Endothelial cell (in vitro differentiated cells): ENCODE measurements at places on chromosomes 5 and 9.

GRCh38 chr9:101372327-101373118, 12.3 kb downstream of the BAAT start:
- no peak for DNase-seq

DNA sequence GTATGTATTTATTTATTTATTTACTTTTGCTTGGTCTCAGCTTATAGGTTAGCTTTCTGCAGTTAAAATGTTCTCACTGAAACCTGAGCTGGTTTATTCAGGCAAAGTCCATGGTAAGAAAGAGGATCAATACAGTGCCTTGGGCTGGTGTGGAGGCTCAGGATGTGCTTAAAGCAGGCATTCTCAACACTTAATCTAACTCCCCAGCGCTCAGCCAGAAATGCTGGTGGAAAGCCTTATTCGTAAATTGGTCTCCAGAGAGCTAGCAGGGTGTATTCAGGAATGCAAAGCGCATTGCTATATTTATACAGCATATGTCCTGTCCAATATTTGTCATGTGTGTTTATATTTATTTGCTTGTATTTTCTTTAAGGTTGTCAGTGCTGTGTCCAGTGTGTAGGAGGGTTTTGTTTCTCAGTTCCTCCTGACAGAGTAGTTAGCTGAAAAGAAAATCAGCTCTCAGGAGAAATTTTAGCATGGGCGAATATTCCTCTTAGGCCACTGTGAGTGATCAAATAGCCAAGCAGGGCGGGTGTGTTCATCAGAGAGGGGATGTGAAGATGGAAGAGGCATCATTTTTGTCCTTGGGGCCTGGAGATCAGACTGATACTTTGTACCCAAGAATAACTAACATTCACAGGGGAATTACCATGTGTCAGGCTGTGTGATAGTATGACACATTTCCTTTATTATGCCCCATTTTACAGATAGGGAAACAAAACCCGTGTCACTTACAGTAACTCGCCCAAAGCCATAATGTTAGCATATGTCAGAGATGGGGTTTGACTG, 65.8 kb downstream of the DOCK2 start:
- no peak for DNase-seq

DNA sequence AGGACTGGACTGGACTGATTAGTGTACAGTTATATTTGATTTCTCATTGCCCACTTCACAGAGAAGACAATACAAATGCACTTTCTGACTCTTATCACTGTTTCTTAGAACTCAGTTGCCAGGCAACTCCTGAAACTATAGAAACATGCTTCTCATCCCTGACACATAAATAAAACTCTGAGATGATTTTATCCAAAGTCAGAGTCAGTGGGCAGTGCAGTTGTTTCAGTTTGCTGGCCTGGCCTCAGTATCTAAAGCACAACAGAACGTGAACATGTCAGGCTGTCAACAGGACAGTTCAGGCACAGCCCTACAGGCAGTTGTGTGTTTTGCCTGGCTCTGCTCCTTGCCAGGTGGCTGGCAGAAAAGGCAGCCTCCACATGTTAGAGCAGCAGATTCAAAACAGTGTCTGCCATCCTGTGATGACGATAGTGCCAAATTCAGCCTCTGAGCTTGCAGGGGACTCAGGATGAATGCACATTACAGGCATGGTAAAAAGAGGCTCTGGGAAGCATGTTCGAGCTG, 65.1 kb upstream of the CCDC152 start:
- DNase-seq, result peak; percentile 4

DNA sequence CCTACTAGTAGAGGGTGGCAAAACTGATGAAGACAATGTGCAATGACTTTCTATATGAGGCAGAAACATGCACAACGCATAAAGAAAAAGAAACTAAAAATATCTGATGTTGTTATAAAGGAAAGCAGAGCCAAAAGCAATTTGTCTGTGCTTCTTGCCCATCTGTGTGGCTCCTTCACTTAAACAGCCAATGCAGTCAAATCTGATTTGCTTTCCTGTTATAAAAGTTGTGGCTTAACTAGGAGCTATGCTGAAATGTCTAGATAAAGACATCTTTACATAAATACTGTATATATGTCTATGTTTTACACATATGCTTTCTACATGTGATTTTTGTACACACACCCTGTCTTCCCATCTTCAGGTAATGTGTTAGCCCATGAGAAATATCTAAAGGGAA, 508.2 kb downstream of the CETN3 start:
- no peak for DNase-seq

GRCh38 chr9:129258823-129259301, 80.8 kb upstream of the IER5L start:
- no peak for DNase-seq

DNA sequence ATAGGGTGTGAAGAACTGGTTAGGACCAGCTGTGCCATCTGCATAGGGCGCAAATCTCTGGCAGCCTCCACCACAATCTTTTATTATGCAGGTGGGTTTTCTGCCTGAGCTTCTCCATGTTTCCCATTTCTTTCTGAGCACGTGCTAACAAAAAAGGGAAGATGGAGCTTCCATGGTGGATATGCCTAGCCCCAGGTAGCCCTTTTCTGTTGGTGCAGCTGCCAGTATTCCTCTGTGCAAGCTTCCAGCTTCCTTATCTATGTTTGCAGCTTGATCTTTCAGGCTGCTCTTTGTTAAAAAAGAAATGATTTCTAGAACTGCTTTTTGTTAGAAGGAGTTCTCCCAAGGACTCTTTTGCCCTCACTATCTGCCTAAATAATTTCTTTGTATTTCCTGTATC, 95.0 kb upstream of the EPB41L4A start:
- no peak for DNase-seq

GRCh38 chr5:33324667-33325307, 116.0 kb upstream of the TARS1 start:
- DNase-seq, result no peak

- DNase-seq, result no peak
Observed at GRCh38 chr9:93059011-93059714, 662 bp downstream of the SUSD3 start.

GRCh38 chr9:72465593-72465984, 55.8 kb upstream of the TMC1 start:
- DNase-seq, result no peak

DNA sequence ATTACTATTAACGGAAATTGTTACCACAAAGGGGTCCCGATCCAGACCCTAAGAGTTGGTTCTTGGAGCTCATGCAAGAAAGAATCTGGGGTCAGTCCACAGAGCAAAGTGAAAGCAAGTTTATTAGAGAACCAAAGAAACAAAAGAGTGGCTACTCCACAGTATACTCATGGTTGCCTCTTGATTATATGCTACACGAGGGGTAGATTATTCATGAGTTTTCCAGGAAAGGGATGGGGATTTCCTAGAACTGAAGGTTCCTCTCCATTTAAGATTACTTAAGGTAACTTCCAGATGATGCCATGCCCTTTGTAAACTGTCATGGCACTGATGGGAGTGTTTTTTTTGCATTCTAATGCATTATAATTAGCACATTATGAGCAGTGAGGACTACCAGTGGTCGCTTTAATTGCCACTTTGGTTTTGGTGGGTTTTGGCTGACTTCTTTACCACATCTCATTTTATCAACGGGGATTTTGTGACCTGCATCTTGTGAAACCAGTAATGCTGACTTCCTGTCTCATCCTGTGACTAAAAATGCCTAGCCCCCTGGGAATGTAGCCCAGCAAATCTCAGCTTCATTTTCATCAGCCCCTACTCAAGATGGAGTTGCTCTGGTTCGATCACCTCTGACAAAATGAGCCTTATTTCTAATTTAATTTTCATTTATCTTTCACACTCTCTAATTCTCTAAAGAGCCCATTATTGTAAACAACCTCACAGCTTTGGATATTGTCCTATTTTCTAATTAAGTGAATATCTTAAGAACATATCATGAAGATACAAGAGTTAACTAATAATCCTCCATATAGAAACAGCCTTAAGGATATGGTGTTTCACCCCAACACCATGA, 336.3 kb downstream of the RASEF start:
- no peak for DNase-seq

DNA sequence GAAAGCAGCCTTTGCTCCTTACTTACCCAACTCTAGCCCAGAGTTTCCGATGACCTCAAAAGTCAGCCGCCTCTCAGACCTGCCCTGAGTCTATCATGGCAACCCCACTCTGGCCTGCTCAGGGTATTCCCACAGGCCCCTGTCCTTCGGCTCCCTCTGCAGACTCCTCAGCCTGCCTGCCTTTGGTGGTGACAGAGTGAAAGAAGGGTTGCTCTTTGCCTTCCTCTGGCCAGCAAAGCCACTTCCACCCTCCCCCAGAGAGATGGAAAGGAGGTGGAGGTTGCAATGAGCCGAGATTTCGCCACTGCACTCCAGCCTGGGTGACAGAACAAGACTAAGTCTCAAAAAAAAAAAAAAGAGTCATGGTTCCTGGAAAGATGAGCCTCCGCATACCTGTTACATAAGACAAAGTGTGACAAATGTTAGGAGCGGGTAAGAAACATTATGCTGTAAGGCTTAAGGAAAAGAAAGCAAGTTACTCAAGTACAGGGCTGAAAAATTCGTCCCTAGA, 2.3 kb upstream of the SMIM33 start:
- no peak for DNase-seq

DNA sequence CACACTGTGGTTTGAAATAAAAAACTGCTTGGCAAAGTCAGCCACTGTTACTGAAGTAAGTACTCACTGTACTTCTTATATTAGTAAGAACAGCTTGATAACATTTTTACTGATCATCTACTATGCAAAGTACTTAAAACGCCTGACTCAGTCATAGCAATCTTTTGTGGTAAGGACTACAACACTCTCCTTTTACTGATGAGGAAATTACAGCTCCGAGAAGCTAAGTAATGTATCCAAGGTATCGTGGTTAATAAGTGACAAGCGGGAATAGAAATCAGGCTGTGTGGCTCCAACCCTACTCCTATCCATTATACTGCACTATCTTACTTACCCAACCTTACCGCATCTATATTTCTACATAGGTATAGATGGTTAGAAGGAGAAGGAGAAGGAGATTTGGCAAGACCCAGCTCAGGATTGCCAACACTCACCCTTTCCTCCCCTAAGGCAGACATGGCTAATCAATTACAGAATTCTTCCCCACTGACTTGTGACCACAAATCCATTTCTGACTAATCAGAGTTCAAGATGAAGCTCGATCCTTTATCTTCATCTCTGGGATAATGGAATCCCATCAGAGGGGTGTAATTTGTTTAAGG, 281.4 kb downstream of the SPOCK1 start:
- DNase-seq, result no peak

DNA sequence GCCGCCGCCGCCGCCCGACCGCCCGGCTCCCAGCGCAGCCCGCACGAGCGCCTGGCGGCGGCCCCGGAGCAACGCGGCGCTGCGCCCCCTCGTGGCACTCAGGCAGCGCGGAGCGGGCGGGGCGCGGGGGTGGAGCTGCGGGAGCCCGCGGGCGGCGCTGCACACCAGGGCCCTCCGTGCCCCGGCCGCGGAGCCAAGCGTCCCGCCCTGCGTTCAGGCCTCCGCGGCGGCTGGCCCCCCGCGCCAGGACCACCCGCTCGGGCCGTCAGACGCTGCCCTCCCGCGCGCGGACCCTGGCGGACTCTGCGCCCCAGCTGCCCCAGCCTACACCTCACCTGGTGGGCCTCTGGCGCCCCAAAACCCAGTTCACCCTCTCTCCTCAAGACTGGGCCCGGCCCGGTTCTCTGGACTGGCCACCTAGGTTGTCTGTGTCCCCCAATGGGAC, at the start of gene RASGEF1C:
RASGEF1C (minus strand) TSS at position 75 of the 445 bp plus-strand sequence. CDS start 71,159 bp downstream, outside the sequence.
- DNase-seq, result peak; percentile 87

DNA sequence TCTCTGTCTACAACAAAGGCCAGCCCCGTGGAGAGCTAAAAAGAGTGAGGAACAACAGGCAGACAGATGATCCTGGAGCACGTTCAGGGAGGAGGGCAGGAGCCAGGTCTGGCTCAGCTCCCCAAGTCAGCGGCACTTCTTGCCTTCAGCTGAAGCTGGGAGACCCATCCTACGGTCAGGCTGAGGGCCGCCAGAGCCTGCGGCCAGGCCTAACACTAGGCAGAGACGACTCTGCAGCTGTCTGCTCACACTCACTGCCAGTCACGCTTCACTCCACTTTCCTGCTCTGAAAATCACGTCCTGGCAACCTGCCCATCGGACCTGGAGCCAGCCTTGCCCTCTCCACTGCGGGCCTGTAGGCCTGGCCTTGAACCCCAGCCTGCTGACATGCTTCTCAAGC, 160.9 kb upstream of the LHFPL2 start:
- DNase-seq, result no peak

DNA sequence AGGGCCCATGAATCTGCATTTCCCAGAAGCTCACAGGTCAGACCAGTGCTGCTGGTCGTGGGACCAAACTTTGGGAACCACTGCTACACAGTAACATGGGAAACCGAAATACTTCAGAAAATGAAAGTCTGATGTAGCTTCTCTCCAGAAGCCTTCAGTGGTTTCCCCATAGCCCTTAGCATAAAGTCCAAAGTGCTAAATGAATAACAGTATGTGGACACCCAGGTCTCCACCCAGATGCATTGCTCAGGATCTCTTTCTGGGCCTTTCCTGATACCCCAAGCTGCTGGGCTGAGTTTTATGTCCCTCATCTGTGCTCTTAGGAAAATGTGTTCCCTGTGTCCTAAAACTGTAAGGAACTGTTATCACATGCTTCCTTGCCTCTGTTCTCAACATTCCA, 100.4 kb downstream of the NFIB start:
- no peak for DNase-seq

DNA sequence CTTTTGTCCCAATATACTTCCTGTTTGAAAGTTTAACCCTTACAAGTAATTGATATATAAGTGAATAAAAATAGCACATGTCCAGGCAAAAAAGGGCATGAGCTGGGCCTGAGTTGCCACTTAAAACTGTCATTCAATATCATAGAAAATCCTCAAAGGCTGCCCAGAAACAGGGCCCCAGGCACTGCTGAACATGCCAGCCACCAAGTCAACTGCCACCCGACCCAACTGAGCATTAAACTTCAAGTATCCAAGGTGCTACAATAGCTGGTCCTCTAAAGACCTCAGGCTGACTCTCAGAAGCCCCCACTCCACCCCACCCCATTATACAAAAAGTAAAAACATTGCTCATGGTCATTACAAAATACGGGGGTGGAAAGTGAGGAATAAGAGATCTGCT, 83.7 kb downstream of the CEMIP2 start:
- DNase-seq, result no peak

- DNase-seq, result no peak
Observed at GRCh38 chr9:120465685-120466407, 114.1 kb downstream of the CDK5RAP2 start.

- DNase-seq, result no peak
Observed at GRCh38 chr9:87211669-87212068, 264.4 kb upstream of the GAS1 start.

DNA sequence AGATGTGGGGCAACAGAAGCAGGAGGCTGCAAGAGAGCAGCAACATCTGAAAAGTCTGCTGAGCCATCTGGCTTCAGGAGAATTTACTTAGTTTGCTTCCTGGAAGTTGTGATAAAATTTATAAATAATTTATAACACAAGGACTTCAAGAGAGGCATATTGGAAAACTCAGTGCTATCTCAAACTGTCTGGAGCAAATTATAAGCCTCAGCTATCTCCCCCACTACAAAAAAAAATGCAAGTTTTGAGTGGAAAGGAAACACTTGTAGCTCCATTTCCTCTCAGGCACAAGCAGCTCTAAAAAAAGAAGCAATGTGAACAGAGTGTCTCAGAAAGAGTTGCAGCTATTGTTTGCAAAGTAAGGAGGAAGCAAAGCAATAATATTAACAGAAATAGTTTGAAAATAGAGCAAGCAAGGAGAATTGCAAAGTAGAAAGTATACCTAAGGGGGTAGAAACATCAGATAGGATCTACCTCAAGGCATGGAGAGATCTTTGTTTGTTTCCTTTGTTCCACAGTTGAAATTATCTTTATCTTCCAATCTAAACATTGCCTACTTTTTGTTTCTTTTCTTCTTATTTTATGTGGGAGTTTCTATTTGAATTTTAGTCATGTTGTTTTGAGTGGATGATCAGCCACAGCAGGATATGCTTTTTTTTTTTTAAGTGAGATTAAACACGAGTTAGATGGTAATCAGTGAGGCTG, 55.9 kb upstream of the IL6ST start:
- DNase-seq, result no peak
